Stimulated activated CD4-positive, alpha-beta T cell treated with anti-CD3 and anti-CD28 coated beads, Interleukin-4, amount 100 ng/mL, for 48 hours (primary cell): ENCODE measurements at places on chromosomes 7 and 10.

DNA sequence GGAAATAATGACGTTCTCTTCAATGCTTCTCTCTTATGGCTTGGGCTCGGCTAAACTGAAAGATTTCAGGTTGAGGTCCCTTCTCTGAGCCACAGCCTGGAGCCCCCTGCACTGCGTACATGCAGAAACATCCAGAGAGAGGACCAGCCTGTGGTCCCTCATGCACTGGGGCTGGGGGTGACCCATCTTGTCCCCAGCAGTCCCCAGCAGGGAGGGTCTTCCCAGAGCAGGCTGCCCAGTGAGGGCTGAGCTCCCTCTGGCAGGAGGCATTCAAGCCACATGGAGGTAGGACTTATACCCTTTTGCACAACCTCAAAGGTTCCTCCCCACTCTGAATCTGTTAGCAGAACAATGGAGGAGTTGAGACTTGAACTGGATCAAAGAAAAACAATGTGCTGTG, 7.4 kb downstream of the GDF10 start:
- DNase-seq, result no peak

DNA sequence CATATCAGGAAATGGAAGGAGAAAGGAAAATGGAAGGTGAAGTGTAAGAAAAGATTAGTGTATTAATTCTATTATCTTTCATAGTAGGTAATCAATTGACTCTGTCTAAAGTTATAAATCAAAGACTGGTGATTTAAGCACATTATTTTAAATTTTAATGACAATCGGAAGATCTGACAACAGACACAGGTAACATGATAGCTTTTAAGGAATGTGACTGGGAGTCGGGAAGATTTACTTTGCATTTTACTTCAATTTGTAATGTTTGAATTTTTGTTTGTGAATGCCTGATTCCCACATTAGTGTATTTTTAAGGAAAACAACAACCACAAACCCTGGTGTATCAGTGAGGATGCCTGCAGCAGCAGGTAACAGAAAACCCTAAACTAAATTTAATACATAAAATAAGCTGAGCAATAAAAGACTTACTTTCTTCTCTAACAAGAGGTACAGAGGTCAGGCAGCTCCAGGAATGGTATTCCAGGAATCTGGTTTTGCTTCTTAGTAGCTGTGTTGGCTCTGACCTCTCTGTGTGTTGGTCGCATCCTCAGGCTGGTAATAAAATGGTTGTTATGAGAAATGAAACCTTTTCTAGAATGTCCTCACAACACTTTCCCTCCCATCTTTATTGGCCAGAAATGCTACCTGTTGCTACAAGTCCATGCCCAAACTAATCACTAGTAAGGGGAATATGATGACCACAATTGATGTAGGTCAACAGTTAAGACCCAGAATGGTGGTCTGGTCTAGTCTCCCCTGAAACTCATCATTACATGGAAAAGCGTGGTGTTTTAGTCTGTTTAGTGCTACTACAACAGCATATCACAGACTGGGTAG, 12.2 kb downstream of the DNAJB9 start:
- DNase-seq, result no peak

- no peak for DNase-seq
These were observed 47.6 kb upstream of the JCAD start for GRCh38 chr10:30106987-30107386.

GRCh38 chr10:88802523-88803285, at the start of gene LIPM:
Gene LIPM, plus strand, starts transcription at chr10:88802730. Its CDS starts 167 bp downstream, at chr10:88802897.
- no peak for DNase-seq

- no peak for DNase-seq
These were observed 28.3 kb downstream of the STMP1 start for GRCh38 chr7:135690566-135690965.

DNA sequence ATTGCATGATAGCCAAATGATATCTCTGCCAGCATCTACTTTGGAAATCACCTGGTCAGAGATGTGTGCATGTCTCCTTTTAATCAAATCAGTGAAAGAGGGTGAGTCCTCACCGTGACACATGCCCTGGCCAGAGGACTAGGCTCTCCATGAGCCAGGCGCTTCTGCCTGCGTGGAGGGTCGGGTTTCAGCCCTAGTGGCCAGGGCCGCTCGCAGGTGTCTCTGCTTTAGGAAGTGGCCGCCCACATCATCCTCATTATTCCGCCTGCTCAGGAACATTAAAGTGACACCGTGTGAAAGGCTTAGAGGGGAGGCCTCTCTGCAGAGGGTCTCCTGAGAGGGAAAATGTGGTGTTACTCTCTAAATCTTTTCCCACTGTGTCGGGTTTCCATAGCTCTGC, 173.6 kb upstream of the PRKCQ start:
- DNase-seq, result no peak

DNA sequence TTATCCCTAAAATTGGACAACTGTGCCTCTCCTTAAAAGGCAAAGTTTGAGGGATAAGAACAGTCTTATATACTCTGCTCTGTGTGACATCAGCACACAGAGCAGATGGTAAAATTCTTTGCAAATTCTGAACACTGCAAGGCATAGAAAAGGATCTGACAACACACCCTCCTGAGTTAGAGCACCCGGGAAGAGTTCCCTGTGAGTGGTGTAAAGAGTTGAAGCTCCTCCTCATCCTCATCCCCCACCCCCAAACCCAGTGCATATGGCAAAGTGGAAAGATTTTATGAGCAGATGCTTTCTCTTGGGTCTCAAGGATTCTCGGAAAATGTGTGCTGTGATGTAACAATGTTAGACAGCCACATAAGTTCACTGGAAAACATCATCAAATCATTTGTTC, 40.0 kb upstream of the DGKI start:
- no peak for DNase-seq

- no peak for DNase-seq
These were observed 173.7 kb downstream of the BUB3 start for GRCh38 chr10:123327896-123328295.
